Right renal pelvis (tissue), 4 donors: ENCODE measurements at places on chromosomes 4 and X. TPM values are rescaled to one million over a fixed set of nuclear protein-coding genes. Genes with fewer than 3 reads are reported as not detected.

GRCh38 chr4:180372691-180373090 lies 1870.5 kb upstream of the TENM3 start:
- DNase-seq: no peak

DNA sequence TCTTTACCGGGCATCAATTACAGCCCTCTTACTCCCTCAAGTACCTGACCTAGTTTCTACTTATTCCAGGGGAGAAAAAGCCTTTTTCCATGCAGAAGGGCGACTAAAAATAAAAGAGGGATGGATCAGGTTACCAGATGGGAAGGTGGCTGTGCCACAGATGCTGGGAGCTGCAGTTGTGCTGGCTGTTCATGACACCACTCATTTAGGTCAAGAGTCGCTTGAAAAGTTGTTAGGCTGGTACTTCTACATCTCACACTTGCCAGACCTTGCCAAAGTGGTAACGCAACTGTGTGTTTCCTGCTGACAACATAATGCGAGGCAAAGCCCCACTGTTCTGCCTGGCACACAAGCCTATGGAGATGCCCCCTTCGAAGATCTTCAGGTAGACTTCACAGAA lies 148.4 kb upstream of the FGF16 start:
- DNase-seq: no peak

DNA sequence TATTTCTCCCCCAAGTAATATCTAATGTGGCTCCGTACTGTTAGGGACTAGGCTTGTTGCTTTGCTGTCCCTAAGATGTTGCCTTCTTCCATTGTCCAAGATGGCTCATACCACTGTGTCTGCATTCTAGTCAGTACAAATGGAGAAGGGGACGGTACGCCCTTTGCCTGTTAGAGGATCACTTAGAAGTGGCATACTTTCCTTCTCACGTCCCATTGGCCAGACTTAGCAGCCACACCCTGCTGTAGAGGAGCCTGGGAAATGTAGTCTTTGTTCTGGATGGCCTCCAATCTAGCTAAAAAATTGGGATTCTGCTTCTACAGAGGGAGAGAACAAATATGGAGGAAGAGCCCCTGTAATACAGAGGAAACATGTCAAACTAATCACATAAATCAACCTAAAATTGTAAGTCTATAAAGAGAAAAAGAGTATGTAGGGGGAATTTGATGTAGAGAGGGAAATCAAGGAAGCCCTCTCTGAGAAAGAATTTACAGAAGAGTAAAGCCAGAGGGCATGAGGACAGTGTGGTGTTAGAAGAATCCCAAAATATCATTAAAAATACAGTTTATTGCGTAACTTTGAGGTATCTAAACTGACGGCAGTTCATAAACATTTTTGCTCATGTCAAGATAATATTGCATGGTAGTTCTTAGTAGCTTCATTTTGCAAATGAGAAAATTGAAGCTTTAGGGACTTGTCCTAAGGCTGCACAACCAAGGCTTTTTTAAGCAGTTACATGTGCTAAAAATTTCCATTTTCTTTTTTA lies 15.1 kb downstream of the PRIMPOL start:
- DNase-seq: no peak

- no peak for DNase-seq
These were observed 76.4 kb downstream of the EFHC2 start for GRCh38 chrX:44267116-44267515.

GRCh38 chrX:152958047-152958446 lies 35.9 kb downstream of the PNMA5 start:
- DNase-seq: no peak

DNA sequence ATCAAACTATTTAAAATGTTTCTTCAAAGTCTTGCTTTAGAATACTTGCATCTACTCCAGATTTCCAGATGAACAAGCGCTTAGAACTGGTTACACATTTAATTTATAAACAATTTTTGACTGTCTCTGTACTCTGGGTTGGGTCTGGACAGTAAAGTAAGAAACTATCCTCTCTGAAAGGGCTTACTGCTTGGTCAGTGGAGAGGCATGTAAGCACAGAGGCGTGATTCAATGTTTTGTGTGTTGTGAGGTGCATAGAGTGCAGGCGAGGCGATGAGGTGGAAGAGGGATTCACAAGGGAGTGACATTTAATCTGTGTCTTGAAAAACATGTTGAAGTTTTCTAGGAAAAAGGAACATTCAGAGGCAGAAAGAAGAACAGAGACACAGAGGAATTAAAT lies 231.4 kb downstream of the VEGFC start:
- no peak for DNase-seq

DNA sequence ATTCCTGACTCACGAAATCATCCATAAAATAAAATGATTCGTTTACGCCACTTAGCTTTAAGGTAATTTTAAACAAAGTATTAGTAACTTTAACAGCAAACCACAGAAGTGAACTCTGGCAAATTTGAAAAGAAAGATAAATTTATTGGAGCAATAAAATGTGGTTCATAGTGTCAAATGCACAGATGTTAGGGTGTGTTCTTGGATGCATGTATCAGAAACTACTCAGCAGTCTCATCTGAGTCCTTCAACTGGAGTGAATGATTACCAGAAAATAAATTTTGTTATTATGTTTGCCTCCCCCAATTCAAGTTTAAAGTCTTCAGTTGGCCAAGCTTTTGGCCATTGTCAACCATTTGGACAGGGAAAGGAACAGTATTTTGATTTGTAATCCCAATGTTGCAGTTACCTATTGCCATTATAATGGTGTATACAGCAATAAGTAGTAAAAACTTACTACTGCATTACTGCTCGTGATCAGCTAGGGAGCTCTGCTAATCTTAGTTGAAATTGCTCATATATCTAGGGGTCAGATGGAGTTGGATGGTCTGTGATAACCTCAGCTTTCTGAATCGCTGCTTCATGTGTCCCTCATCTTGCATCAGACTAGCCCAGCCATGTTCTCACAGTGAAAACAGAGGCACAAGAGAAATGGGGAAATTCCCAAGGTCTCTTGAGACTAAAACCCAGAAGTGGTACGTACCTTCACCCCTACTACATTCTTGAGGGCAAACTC lies 254.6 kb upstream of the KCNIP4 start:
- no peak for DNase-seq

GRCh38 chr4:80566203-80566872 lies 230.8 kb downstream of the CFAP299 start:
- no peak for DNase-seq

TRIM61 gene
- polyA plus RNA-seq: 3.6 TPM

MXRA5 gene
- 8.1 TPM for polyA plus RNA-seq

MAGEA2B gene
- polyA plus RNA-seq: not detected

BST1 gene
- 12.8 TPM for polyA plus RNA-seq

CABS1 gene
- polyA plus RNA-seq: not detected

TBC1D14 gene
- 67.6 TPM for polyA plus RNA-seq

CYTL1 gene
- polyA plus RNA-seq: 8.9 TPM

PAGE5 gene
- not detected for polyA plus RNA-seq

RBMXL3 gene
- not detected for polyA plus RNA-seq

SMARCA1 gene
- 132 TPM for polyA plus RNA-seq

IQSEC2 gene
- polyA plus RNA-seq: 16.3 TPM

TRMT44 gene
- polyA plus RNA-seq: 16.2 TPM
